ENCODE measurements at places on chromosomes 11 and 22.

DNA sequence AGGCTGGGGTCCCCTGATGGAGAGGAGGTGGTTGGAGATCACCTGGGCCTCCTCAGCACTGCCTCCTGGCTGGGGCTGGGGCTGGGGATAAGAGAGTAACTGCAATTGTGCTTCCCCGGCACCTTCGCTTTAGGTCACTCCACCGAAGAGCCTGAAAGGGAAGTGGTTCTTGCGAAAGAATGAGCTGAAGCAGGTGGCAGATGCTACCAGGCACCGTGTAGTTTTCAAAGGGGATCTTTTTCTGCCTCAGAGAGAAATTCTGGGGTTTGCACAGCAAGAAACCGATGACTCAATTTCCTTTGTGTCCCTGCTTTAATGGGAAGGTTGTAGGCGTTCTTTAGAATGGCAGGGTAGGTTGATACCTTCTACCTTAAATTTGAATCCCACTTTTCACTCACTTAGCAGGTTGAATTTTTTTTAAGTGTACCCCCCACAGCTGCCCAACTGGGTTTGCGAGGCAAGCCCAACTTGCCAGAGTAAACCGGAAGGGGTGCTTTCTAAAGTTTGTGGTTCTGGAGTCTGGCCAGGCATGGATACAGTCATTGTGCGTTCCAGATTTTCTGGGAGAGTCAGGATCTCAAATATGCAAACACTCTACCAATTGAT, 5.3 kb downstream of the CD44 start:
- peak; percentile 87 for DNase-seq

DNA sequence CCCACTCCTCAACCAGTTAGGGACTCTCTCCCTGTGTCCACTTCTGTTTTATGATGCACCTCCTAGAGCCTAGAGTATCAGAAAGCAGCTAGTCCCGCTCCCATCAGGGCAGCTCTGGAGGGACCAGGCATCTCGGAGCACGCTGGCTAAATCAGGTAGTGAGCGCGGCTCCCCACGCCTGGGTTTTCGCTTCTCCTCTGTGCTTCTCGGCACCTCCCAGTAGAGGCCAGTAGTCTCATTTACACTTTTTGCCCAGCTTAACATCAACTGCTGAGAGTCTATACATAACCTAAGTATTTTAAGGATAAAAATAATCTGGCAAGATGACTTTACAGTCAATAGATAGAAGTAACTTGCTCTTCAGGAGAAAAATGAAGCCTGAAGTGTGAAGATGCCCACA, 473.8 kb downstream of the OPCML start:
- DNase-seq, result no peak

DNA sequence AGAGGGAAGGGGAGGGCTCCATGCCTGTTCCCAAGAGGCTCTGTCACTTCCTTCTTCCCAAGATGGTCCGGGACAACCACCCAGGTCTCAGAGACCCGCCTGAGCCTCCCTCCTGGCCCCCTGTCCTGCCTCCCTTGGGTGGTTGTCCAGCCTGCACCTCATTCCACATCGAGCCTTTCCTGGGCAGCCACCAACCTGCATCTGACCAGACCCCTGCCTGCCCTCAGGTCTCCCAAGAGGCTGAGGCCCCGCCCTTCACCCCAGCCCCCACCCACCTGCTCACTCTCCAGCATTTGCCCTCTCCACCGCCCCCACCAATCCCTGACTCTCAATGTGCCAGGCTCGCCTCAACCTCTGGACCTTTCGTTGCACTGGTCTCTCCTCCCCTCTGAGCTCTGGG, 97.5 kb upstream of the LMO1 start:
- DNase-seq, result no peak

DNA sequence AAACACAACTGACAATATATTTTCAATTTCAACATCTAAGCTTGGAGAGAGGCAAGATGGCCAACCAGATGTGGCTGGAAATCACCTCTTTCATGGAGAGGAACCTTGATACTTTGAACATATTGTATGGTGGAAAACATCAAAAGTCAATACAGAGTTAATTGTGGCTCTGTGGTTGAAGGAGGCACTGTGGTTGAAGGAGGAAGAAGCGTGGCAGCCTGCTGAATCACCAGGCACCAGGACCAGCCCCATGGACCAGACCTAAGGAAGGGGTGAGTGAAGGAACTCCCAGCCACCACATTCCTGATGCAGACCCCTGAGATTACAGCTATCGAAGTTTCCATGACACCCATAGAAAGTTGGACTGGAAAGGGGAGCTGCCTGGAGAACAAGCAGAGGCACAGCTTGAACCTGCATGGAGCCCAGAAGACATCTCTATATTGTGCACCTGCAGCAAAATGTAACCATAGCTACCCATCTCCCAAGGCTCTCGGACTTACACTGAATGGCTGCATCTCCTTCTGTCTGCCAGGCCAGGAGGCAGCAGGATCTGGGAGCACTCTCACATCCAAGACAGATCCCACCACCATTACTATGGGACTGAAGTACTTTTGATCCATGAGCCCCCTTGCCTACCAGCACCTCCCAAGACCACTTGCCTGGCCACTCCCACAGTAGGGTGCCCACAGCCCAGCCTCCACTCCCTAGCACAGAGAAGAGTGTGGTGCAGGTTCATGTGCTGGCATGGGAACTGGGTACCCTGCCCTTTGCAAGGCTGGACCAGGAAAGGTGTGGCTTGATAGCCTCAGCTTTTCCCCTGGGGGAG, 79.8 kb upstream of the SC5D start:
- DNase-seq, result no peak

DNA sequence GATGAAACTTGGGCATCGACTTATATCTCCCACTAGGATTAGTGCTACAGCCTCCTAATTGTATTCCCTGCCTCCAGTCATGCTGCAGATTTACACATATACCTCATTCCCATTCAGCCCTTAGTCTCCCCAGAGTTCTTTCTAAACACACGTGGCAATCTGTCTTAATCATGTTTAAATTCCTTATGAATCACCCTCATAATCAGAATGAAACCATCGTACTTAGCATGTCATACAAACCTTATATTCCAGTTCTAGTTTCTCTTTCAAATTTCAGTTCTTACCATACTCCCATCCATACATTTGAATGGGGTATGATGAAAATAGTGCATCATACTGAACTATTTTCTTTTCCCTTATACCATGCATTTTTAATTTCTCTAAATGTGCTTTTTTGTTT, 6.0 kb upstream of the OR10A2 start:
- peak; percentile 33 for DNase-seq

GRCh38 chr22:43230971-43231723, 44.2 kb upstream of the TTLL12 start:
- peak; percentile 73 for DNase-seq

DNA sequence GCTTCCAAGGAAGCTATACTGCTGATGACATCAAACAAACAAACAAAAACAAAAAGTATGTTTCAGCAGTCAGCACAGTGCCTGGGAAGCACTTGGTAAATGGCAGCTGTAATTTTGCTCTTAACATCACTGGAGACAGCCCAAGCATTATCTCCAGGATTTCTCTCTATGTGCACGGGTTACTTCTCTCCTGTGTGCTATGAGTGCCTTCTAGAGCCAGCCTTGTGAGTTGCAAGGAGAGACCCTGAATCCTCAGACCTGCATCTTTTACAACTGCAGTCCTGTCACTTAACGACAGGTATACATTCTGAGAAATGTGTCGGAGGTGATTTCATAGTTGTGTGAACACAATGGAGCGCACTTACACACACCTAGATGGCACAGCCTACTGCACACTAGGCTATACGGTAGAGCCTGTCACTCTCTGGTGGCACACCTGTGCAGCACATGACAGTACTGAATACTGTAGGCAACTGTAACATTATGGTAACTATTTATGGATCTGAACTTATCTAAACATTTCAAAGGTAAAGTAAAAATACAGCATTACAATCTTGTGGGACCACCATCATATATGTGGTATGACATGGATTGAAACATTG, 662.5 kb upstream of the B3GAT1 start:
- no peak for DNase-seq

GRCh38 chr11:75077316-75077715, 19.4 kb downstream of the OR2AT4 start:
- peak; percentile 73 for DNase-seq

DNA sequence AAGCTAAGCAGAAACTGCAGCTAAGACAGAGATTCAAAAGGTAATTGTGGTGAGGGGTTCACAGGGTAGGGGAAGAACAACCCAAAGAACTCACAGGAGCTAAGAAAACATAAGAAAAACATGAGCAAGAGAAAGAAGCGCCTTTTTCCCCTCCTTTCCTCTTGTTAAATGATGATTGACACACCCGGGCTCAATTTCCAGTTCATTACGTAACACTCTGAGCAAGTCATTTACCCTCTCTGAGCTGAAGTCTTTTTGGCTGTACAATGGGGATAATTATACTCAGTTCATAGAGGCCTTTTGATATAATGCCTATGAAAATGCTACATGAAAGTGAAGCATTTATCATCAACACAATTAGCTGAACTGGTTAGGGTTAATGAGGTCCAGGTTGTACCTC, 17.2 kb downstream of the LRP4 start:
- no peak for DNase-seq

GRCh38 chr11:18865951-18866350, 73.3 kb downstream of the MRGPRX1 start:
- DNase-seq, result no peak

DNA sequence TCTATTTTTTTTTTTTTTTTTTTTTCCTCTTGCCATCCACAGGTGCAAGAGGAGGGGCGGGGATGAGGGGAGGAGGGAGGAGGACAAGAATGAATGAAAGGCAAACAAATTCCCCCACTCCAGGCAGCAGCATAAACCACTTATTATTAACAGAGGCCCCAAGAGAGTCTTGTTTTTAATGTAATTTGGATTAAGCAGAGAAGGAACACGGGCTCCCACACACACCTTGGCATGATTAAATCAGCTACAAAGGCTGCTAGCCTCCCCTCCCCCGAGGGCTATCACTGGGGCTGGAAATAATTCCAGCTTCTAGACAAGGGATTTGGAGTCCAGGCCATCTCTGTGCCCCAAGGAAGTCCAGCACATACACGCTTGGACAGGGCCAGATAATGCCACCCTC, 93.4 kb upstream of the DRD2 start:
- DNase-seq, result no peak

DNA sequence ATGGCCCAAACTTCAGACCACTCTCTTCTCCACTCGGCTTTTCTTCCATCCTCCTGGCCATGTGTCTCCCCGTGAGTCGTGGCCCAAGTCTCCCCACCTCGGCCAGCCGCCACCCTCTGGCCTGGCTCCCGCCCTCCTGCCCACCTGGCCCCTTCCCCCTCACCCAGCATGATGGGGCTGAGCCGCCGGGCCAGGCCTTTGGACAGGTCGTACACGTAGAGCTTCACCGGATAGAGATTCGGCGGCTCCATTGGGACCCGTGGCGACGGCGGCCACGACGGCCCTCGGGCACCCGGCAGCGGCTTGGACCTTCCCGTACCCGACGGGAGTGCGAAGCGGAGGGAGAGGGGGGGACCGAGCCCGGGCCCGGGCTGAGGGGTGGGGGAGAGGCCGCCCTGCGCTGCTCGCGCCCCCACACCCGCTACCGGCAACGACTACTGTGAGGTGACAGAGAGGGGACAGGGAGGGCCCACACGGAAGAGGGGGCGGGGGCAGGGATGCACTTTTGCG, at the start of gene DESI1:
Gene DESI1 (minus strand): TSS at position 455 of the 510 bp plus-strand sequence. CDS start 204 bp downstream, at position 251.
- DNase-seq, result peak; percentile 51

- no peak for DNase-seq
Measured at GRCh38 chr22:47859881-47860525, 1097.6 kb downstream of the TBC1D22A start.

DNA sequence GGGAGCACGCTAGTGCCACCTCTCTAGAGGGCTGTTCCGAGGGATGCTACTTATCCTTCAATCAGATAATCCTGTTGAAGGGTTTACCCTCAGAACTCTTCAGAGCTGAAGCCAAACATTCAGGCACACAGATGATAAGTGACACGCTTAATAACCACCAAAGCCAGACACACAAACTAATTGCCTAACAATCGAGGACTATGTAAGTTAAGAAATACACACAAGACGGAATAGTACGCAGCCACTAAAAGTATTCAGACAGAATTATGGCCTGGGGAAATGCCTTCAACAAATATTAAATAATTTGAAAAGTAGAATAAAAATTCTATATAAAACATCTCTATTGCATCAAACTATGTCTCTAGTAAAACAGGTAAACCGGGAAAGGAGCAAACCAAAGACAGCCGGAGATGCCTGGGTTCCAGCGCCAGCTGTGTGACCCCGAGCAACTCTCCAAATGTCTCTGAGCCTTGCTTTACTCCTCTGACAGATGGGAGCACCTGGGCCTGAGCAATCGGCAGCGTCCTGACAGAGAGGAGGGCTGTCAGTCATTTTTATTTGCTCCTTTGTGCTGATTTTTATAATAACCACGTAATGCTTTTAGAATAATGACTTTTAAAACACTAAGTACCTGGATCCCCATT, 11.3 kb downstream of the LRFN4 start:
- DNase-seq, result no peak

DNA sequence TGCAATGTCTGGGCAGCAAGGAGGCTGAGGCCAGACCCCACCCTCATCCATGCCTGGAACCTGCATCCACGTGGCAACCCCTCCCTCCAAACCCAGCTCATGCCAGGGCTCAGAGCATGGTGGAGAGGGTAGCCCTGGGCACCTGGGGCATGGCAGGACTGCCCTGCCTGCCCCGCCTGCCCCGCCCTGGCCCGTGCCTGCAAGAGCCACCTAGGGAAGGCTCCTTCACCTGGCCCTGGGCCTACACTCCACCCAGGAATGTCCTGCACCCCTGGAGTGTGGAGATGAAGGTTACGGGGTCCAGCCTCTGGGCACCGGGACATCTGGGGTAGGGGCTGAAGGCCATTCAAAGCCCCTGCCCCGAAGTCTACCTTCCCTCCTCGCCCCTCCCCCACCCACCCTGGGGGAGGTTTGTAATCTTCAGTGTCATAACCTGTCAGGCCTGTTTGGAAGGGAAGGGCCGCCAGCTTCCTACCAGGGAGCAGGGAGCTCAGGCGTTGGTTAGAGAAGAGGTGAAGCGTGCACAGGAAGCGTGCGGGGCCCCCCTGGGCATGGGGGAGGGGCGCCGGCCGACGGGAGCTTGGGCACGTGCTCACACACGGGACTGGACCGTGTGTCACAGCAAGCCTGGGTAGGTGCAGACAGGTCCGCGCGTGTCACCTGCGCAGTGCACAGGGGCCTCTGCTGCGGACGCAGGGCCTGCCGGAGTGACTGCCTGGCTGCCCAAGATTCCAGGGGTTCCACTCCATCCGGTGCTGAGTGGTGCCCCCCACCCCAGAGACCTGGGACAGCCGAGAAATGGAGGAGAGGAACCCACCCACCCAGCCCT, 30.7 kb upstream of the TH start:
- DNase-seq, result no peak

Data from Daoy (cell line).